ENCODE measurements at places on chromosomes 1 and 21.

GRCh38 chr1:214920337-214920736 lies 162.2 kb upstream of the KCNK2 start:
- no peak for DNase-seq

GRCh38 chr1:7888248-7889081 lies 35.6 kb upstream of the UTS2 start:
- DNase-seq = no peak

GRCh38 chr1:38612951-38613350 lies 246.6 kb downstream of the RRAGC start:
- no peak for DNase-seq

DNA sequence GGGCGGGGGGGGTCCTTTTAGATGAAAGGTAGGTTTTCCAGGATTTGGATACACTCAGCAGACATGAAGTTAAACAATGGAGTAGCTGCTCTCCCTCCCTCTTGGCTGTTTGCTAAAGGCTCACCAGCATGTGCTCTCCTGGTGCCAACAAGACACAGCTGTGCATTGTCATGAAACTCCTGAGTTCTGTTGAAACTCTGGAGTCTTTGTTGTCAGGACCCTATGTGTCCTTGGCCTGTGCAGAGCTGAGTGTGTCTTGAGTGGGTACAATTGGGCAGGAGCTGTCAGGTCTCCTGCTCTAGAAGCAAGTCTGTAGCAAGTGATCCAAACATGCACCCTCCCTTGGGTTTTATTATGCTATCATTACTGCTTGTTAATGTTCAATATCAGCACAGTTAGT lies 12.7 kb downstream of the TBX19 start:
- DNase-seq = no peak

DNA sequence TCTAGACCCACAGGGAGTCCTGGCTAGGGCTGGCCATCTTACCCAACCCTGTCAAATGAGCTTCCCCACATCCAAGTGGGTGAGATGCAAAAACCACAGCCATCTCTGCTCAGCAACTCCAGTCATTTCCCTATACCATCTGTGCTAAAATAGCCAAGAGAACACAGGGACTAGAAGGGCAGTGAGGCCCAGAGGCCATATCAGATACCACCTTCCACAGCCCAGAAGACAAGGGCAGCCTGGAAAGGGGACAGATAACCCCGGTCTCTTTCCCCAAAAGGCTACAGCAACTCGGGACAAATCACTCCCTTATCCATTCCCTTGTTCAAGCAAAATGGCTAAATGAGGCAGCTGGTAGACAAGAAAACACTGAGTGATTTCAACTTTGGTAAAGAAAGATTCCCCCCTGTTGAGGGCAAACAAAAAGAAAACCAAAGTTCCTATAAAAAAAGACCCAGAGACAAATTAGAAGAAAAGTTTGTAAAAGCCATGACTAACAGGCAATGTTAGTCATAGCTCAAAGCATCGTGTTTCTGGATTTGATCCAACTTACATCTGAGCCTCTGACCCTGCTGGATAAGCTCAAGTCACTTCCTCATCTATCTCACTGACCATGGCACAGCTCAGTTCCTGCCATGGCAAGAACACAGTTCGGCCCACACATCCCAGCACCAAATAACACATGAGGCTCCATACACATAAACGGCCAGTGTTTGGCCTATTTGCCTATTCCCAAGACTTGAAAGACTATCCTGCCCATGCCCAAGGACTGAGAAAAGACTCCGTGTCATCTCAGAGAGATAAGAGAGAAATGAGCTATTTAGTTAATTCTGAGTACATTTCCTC lies 3.1 kb downstream of the LAMB3 start:
- DNase-seq = no peak

- no peak for DNase-seq
These were observed 60.6 kb downstream of the WARS2 start for GRCh38 chr1:119079881-119080280.

GRCh38 chr1:218366322-218367052 lies 21.4 kb downstream of the TGFB2 start:
- peak; percentile 30 for DNase-seq

DNA sequence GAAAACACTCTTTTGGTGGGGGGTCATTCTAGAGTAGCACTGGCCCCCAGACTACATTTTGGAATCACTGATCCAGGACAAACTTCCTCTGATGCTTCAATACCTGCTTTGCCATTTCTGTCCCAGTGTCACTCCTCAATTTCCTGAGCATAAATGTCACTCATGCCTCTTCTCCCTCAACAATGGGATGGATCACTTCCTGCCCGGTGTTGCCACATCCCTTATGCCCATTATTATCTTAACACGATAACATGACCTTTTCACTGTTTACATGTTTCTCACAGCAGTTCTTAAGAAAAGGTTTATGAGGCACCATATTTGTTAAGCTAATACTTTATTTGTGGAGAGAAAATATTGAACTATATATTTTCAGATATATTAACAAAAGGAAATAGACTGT lies 3.9 kb upstream of the ITLN1 start:
- no peak for DNase-seq

- peak; percentile 51 for DNase-seq
These were observed 73.8 kb upstream of the B3GALT2 start for GRCh38 chr1:193260056-193260745.

DNA sequence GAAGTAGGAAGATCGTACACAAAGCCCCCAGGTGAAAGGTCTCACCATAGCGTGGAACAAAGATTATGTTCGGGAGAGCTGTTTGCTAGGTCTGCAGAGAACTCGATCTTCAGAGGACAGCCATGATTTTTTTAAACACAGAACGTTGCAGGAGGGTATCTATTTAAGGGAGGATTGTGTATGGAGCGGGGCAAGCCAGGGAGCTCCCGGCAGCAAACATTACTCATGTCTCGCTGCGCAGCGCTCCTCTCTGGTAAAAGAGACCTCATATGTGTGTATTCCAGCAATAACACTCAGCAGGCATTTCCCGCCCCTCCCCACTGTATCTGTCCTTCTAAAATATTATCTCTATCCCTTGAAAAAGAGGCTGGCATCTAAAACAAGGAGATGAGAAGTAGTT lies 2.7 kb downstream of the GLIS1 start:
- no peak for DNase-seq

- DNase-seq = no peak
These were observed 41.9 kb upstream of the IVNS1ABP start for GRCh38 chr1:185358957-185359356.

- DNase-seq = no peak
These were observed 72.2 kb downstream of the PLEKHA6 start for GRCh38 chr1:204287466-204287891.

GRCh38 chr1:168706391-168706992 lies 22.5 kb downstream of the DPT start:
- no peak for DNase-seq

- no peak for DNase-seq
These were observed 7.3 kb upstream of the GJA9 start for GRCh38 chr1:38888423-38889333.

- no peak for DNase-seq
These were observed 6.1 kb downstream of the NUP210L start for GRCh38 chr1:154148807-154149206.

DNA sequence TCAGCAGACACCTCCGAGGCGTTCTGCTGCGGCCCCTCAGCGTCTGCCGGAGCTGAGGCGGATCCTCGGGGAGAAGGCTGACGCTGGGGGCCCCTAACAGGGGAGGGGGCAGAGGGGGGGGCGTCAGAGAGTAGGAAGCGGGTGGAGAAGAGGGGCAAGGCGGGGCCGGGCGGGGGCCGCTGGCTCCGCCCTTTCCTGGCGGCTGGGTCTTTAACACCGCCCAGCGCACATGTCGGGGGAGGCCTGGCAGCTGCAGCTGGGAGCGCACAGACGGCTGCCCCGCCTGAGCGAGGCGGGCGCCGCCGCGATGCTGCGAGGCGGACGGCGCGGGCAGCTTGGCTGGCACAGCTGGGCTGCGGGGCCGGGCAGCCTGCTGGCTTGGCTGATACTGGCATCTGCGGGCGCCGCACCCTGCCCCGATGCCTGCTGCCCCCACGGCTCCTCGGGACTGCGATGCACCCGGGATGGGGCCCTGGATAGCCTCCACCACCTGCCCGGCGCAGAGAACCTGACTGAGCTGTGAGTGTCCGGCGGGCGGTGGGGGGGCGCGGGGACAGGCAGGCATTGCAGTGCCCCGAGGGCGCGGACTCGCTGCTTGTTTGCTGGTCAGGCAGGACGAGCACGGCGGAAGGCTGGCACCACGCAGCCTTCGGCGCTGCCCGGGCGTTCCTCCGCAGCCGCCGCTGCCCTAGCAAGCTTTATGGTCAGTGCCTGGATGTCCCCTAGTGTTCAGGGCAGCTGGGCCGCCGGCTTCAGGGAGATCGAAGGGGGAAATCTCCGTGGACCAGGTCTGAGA lies at the start of gene NTRK1:
TSS of gene NTRK1 (plus strand) at position 238 of the 796 bp plus-strand sequence. CDS start at position 308, 70 bp downstream.
- peak; percentile 85 for DNase-seq

DNA sequence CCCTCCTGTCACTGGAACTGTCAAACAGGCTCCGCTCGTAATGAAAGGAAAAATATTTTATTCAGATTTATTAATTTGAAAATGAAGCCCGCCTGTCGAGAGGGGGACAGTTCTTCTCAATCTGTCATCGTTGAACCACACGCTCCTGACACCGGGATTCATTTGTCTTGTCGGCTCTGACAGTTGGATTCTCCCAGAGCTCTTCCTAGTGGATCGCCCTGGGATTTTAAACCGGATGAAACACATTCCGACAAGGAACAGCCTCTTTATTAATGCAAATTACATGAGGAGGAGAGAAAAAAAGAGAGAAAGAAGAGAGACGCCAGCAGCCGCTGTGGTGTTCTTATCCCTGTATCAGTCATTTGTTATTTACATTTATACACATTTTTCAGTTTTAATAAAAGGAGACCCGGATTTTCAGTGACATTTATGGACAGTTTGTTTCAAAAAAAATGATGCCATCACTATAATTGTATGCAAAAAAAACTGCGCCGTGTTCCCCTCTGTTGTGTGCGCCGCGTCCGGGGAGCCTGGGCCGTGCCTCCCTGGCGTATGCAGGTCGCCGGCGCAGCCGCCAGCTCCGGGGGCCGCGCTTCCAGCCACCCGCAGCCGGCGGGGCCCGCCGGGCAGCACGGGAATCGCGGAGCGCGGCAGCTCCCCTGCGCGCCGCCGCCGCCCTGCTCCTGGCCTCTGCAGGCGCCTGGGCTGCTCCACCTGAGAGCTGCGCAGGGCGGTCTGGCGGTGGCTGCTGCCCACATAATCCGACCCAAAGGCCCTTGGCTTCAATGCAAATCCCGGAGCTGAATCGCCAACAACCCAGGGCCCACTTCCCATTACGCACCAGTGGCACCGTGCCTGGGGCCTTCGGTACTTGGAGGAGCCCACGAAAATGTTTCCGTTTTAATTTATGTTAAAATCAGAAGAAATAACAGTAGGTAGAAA lies 237.9 kb upstream of the PBX1 start:
- DNase-seq = no peak

- DNase-seq = no peak
These were observed 444.6 kb downstream of the NUF2 start for GRCh38 chr1:163766257-163766918.

DNA sequence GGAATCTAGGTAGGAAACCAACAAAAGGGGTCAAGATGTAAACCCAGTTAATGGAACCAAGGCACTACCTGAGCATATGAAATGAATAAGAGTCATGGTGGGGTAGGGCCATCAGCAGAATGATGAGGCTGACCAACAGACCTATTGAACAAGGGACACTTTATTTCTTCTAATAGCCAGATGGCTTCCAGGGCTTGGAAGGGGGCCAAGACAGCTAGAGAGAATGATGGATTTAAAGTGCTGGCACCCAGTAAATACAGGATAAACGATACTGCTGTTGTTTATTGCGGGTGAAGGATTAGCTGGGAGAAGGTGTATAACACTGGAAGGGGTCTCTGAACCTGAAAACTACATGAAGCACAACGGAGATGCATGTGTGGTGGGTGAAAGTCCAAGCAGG lies 15.6 kb downstream of the DDAH1 start:
- peak; percentile 59 for DNase-seq

- DNase-seq = no peak
These were observed 127.0 kb downstream of the MRPS6 start for GRCh38 chr21:34200288-34200905.

Measured in NCI-H2171 treated with DMSO at 0.1 percent for 48 hours (cell line).